ENCODE measurements at places on chromosomes 7 and 10.

GRCh38 chr7:142579946-142580345 is 169.3 kb upstream of the PRSS1 start:
- DNase-seq = no peak

GRCh38 chr7:106778656-106779250 is 86.3 kb upstream of the PIK3CG start:
- DNase-seq = no peak

GRCh38 chr7:156515911-156516790 is 124.4 kb upstream of the RNF32 start:
- DNase-seq = no peak

- no peak for DNase-seq
These were observed 410.4 kb upstream of the FOXK1 start for GRCh38 chr7:4271716-4272015.

GRCh38 chr10:97919012-97919411 is 69.4 kb downstream of the GOLGA7B start:
- no peak for DNase-seq

DNA sequence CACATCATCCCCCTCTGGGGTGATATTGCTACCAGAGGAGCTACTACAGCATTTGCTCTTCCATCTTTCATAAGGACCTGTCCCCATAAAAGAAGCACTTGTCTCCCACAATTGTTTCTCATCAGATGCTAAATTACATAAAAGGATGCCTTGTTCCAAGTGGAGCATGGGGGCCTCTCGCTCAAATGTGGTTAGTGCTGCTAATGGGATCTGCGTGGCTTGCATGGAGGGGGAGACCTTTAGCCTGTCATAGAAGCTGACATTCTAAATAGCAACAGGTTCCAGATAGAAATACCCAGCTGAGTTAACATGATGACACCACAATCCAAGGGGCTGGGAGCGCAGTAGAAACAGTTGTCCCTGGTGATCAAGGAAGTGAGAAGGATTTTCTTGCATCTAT is 257.9 kb downstream of the SFMBT2 start:
- DNase-seq = no peak

- DNase-seq = no peak
These were observed 23.1 kb upstream of the DRGX start for GRCh38 chr10:49419005-49419404.

- DNase-seq = no peak
These were observed 132.1 kb downstream of the CCSER2 start for GRCh38 chr10:84460520-84460919.

DNA sequence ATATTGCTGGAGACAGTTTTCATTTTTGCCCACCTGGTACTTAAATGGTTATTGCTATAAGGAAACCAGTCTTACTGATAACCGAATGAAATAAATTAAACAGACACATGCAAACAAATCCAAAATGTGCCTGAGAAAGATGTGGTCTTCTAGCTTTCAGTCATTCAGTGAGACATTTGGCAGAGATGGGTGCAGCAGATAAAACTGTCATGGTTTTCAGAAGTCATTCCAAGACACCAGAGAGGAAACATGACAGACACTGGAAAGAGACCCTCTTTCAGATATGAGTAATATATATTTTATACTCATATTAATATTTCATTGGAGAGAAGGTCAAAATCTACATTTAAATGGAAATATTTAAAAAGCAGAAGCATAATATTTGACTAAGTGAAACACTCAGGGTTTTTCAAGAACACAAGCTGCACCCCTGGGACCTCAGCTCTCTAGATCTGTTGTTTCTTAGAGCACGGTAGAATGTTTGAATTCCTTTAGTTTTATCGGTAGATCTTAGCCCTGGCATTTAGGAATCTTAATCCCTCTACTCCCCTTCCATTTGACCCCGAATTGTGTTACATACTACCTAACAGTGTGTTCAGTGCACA is 246.1 kb downstream of the AUTS2 start:
- DNase-seq = no peak

GRCh38 chr10:21213381-21213780 is 312.1 kb downstream of the SKIDA1 start:
- DNase-seq = no peak

- DNase-seq = no peak
These were observed 14.7 kb downstream of the HSPB1 start for GRCh38 chr7:76316984-76317781.

GRCh38 chr10:873020-873419 is 58.5 kb downstream of the LARP4B start:
- DNase-seq = no peak

- no peak for DNase-seq
These were observed 101.2 kb upstream of the ZNF716 start for GRCh38 chr7:57348646-57349269.

- no peak for DNase-seq
These were observed 50.1 kb downstream of the TNS3 start for GRCh38 chr7:47531584-47532492.

GRCh38 chr10:13106387-13107045 is 6.6 kb downstream of the OPTN start:
- no peak for DNase-seq

DNA sequence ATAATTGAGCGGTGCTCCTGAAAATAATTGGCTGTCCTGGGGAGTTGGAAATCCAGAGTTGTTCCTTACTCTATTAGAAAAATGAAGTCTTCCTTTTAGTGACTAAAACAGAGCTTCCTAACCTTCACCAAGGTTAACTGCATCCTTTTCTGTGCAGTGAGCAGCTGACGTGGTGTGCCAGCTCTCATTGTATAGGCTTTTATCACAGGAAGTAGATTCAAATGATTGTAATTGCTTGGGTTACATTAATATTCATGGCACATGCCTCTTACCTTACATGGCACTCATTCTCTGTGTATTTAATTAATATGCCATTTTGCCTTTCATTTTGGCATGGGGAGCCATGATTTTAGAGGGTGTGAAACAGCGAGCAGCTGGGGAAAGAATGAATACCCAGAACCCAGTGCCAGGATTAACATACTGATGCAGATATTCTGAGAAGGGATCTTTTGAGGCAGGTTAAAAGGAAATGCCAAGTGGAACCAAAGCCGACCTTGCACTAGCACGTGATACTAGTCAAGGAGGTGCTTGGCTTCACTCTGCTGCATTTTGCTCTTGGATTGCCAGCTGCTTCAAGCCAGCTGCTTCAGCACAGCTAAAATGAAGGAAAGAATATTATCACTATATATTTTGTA is 115.3 kb downstream of the ST7 start:
- no peak for DNase-seq

GRCh38 chr10:80501913-80502521 is 35.7 kb upstream of the SH2D4B start:
- no peak for DNase-seq

DNA sequence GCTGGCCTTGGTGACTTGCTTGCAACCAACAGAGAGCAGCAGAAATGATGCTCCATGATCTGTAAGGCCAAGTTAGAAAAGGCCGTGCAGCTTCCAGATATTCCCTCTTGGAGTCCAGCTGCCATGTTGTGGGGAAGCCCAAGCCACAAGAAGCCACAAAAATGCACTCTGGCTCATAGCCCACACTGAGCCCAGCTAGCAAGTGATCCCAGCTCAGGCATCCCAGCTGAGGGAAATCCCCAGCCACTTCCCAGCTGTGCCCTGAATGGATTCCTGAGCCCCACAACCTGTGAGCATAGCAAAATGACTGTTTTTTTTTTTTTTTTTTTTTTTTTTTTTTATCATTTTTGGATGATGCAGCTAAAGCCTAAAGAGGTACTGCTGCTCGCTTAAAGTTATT is 11.1 kb upstream of the SDK1 start:
- DNase-seq = no peak

GRCh38 chr7:141739250-141739649 is 1.1 kb downstream of the SSBP1 start:
- DNase-seq = no peak

DNA sequence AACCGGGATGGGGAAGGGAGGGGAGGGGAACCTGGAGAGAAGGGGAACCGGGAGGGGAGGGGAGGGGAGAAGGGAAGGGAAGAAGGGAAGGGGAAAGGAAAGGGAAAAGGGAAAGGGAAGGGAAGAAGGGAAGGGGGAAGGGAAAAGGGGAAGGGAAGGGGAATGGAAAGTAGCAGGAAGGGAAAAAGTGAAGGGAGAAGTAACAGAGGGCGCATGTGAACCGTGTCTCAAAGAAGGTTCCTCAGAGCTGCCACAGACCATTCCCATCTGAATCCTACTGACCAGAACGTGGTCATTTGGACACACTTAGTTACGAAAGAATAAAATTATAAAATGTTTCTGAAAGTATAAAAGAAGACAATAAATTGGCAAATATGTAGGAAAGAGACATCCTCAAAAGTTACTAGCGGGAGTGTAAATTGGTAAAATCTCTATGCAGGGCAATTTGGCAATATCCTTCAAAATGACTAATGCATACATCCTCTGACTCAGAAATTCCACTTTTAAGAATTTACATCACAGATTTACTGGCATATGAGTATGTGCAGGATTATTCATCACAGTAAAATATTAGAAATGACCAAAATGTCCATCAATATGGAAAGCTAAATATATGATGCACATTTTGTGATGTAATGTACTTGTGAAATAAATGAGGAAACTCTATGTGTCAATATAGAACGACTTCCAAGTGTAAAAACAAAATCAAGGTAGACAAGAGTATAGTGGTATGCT is 12.9 kb downstream of the C10orf67 start:
- DNase-seq = no peak

- DNase-seq = no peak
These were observed 91.5 kb downstream of the CTTNBP2 start for GRCh38 chr7:117781707-117782106.

GRCh38 chr10:11638055-11638698 is 26.7 kb upstream of the USP6NL start:
- no peak for DNase-seq

DNA sequence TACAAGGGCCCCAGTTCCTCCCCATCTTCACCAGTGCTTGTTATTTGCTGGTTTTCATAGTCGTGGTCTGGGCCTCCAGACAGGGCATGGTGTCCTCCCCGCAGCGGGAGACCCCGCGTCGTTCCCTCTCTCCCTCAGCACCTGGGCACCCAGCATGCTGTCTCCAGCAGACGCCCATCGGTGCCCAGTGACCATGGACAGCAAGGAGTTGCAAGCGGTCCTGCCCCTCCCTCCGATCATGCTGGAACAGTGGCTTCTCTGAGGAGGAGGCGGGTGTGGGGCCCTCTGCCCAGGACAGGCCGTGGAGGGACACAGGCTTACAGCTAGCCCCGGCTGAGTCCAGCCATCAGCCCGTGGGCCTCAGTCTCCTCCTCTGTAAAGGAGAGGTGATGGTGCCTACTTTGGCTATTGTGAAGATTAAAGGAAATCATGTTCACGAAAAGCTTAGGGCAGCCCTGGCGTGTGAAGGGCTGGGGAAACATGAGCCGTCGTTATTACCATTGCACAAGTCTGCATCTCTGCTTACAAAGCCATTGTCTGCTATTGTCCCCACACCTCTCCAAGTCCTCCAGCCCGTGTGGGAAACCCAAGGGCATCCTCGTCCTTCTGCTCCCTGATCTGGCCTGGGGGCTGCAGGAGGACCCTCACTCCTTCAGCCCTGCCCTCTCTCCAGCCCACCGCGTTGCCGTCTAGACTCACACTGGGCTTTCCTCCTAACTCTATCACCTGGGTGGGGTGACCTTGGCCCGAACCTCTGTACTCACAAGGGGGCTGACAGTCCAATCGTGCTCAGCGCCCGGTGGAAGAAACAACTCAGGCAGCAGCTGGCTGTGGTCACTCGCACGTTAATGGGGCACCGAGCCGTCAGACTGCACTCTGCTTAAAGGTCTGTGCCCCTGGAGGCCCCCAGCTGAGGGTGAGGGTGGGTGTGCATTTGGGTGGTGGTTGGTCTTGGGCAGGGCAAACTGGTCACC is 29.9 kb downstream of the EN2 start:
- no peak for DNase-seq

DNA sequence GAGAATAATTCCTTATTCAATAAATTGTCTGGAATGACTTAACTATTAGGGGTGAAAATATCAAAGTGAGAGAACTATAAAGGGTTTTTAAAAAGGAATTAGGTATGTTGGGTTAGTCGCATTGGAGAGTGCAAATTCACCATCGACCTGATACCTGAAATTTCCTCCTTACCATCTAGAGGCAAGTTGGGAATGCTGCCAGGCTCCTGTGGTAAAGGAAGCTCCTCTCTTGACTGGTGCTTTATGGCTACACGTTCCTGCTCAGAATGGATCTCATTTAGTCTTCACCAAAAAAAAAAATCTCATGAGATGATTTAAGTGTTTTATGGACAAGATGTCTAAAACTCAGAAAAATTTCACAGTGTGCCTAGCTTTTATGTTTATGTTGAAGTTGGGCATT is 129.8 kb downstream of the EGFR start:
- DNase-seq = no peak

DNA sequence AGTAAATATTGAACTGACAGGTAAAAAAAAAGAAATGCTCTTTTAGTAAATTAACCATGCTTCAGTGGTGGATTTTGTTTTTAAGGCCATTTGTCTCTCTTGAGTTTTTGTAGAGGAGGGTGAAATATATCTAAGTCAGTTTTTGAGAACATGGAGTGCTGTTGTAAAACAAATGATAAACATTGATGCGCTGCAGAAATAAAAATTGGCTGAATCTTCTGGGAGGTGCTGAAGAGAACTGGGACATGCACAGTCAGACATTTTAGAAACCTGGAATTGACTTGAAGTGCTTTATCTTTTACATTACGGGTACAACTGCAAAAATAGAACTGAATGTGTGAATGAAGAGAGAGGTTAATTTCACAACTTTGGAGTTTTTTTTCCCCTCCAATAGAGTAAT is 203.0 kb upstream of the HDAC9 start:
- no peak for DNase-seq

DNA sequence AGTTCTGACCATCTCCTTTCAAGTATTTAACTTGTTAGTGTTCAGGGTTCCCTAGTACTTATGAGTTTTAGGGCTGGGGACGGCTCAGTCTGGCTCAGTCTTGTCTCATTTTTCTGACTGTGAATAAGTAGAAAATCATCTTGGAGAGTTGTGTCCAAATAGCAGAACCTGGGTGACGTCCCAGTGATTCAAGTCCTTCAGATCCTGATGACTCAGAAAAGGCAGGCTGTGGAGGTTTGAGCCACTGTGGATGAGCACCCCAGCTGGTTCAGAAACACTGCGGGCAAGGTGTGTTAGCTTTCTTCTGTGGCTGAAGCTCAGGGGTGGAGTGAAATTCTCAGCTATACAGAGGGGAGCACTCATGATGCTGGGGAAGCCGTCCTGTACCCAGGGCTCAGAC is 154.4 kb upstream of the NPY start:
- no peak for DNase-seq

DNA sequence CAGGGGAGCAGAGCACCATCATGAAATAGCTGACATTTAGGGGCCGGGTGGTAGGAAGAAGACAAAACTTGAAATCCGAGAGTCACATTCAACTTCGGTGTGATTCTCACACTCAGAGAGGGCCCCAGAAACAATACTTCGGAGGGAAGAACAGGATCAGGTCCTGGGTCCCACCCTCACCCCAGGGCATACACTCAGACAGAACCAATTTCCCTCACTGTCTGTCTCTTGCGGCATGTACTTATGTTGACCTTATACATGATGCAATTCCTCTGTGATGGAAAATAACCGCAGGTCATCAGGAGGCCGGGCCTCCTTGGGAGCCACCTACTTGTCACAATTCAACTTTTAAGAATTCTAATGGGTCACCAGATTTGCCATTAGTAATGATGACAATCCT is 26.3 kb upstream of the HMX3 start:
- no peak for DNase-seq

- DNase-seq = no peak
These were observed 973 bp downstream of the SDK1 start for GRCh38 chr7:3301831-3302618.

All from activated T-helper 1 cell treated with anti-CD3 and anti-CD28 coated beads, Interleukin-12 subunit alpha, Interleukin-12 subunit beta, Interleukin-2, Interleukin-4 antibody, amounts not matched to agents 30 ng/mL and 10 ng/mL and 1 ng/mL, durations not matched to agents 14 hours and 24 hours and 36 hours (primary cell).